ENCODE measurements at places on chromosomes 12 and 14.

GRCh38 chr14:77844802-77845201 lies 44.9 kb downstream of the ADCK1 start:
- no peaks in the 10 kb centered on the region for H3K27me3 ChIP-seq
- DNase-seq, result no peak
- H3K27ac ChIP-seq, result no peak overlapping the region
- no peaks in the 10 kb centered on the region for H3K36me3 ChIP-seq
- H3K4me3 ChIP-seq, result no peak overlapping the region
- no peaks in the 10 kb centered on the region for H3K4me1 ChIP-seq

DNA sequence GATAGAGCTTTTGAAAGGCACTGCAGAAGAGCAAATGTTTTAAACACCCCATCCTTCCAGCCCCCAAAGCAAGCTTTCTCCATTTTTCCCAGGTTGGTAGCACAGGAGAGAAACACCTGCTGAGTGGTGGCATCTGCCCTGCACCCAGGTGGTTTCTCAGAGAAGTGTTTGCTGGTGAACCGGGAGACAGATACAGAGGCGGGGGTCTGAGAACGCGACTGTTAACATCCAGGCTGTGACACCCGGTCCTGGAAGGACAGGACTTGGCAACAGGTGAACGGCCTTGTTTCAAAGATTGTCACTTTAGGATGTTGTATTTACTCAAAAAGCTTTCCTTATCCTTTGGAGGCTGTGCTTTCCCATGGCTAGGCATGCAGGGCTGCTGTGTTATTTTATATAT lies 18.5 kb downstream of the MMAB start:
- no peak overlapping the region for H3K27ac ChIP-seq
- no peaks in the 10 kb centered on the region for H3K4me1 ChIP-seq
- H3K27me3 ChIP-seq, result peaks cover 29% of the 10 kb centered on the region
- H3K4me3 ChIP-seq, result no peak overlapping the region

DNA sequence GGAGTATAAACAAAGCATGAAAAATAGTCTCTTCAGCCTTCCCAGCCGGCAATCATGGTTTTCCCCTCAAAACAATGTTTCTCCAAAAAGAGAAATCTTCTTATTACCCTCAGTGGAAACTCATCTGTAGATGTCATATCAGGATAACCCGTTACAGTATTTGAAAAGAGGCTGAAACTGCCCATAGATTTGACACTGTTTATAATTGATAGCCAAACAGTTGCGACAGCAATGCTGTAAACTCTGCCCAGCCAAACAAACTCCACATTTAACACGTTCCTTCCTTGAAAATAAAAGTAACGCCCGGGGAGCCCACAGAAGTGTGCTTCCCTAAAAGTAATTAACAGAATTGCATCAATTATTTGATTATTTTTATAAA lies 201.3 kb upstream of the FOXN3 start:
- peaks cover 71% of the 10 kb centered on the region for H3K4me1 ChIP-seq
- H3K4me3 ChIP-seq, result peak overlapping the region; percentile 94
- H3K36me3 ChIP-seq, result peaks cover 21% of the 10 kb centered on the region
- DNase-seq, result no peak
- no peaks in the 10 kb centered on the region for H3K27me3 ChIP-seq
- H3K27ac ChIP-seq, result peak overlapping the region; percentile 98

GRCh38 chr12:42741771-42742510 lies 152.4 kb upstream of the PRICKLE1 start:
- no peak overlapping the region for H3K4me3 ChIP-seq
- no peaks in the 10 kb centered on the region for H3K36me3 ChIP-seq
- no peak overlapping the region for H3K27ac ChIP-seq
- DNase-seq, result no peak

- no peaks in the 10 kb centered on the region for H3K4me1 ChIP-seq
- H3K27me3 ChIP-seq, result no peaks in the 10 kb centered on the region
- DNase-seq, result no peak
- H3K27ac ChIP-seq, result no peak overlapping the region
- H3K36me3 ChIP-seq, result no peaks in the 10 kb centered on the region
- no peak overlapping the region for H3K4me3 ChIP-seq
These were observed 605.5 kb upstream of the USP15 start for GRCh38 chr12:61654698-61655097.

GRCh38 chr14:58944968-58945356 lies 243.5 kb upstream of the DAAM1 start:
- no peak overlapping the region for H3K27ac ChIP-seq
- DNase-seq, result no peak
- peaks cover 13% of the 10 kb centered on the region for H3K27me3 ChIP-seq
- H3K36me3 ChIP-seq, result no peaks in the 10 kb centered on the region
- H3K4me3 ChIP-seq, result no peak overlapping the region

- DNase-seq, result peak; percentile 73
- peaks cover 8% of the 10 kb centered on the region for H3K27me3 ChIP-seq
- peak overlapping the region; percentile 95 for H3K27ac ChIP-seq
- peak overlapping the region; percentile 1 for H3K4me3 ChIP-seq
- H3K4me1 ChIP-seq, result peaks cover 36% of the 10 kb centered on the region
These were observed 17.2 kb upstream of the ELK3 start for GRCh38 chr12:96177013-96177412.

DNA sequence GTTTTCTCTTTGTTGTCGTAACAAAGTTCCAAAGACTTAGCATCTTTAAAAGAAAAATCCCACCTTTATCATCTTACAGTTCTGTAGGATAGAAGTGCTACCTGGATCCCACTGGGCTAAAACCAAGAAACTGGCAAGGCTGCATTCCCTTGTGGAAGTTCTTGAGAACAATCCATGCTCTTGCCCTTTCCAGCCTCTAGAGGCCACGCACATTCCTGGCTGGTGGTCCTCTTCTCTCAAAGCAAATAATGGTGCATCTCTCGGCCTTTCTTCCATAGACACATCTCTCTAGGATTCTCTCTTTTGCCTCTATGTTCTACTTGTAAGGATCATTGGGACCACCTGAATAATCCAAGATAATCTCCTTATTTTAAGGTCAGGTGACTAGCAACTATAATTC lies 8.2 kb upstream of the PAWR start:
- no peaks in the 10 kb centered on the region for H3K4me1 ChIP-seq
- H3K36me3 ChIP-seq, result no peaks in the 10 kb centered on the region
- no peak overlapping the region for H3K27ac ChIP-seq
- peaks cover 8% of the 10 kb centered on the region for H3K27me3 ChIP-seq
- DNase-seq, result no peak
- no peak overlapping the region for H3K4me3 ChIP-seq

DNA sequence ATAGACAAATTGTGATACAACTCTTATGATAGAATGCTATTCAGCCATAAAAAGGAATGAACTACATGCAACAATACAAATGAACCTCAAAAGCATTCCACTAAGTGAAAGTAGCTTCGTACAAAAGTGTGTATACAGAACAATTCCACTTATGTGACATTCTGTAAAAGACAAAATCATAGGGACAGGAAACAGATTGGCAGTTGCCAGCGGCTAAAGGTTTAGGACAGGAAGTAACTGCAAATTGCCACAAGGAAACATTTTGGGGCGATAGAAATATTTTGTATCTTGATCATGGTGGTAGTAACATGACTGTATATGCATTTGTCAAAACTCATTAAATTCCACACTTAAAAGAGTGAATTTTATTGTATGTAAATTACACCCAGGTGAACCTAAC lies 113.4 kb downstream of the CAPZA3 start:
- no peaks in the 10 kb centered on the region for H3K36me3 ChIP-seq
- no peak overlapping the region for H3K4me3 ChIP-seq
- no peak overlapping the region for H3K27ac ChIP-seq
- no peaks in the 10 kb centered on the region for H3K27me3 ChIP-seq

DNA sequence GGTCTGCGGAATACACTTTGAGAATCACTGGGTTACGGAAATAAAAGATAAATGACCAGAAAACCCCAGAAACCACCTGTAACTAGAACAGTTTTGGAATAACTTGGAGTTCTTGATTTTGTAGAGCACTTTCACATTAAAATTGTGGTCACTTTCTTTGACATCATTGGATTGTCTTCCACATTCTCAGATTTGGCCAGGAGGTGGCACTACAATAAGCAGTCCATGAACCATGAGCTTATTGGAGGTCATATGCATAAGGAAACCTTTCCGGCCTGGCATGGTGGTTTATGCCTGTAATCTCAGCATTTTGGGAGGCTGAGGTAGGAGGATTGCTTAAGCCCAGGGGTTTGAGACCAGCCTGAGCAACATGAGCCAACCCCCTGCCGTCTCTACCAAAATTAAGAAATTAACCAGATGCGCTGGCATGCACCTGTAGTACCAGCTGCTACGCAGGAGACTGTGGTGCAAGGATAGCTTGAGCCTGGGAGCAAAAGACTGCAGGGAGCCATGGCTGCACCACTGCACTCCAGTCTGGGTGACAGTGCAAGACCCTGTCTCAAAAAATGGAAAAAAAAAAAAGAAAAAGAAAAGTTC lies 107.7 kb upstream of the CAND1 start:
- no peaks in the 10 kb centered on the region for H3K4me1 ChIP-seq
- H3K36me3 ChIP-seq, result no peaks in the 10 kb centered on the region
- no peaks in the 10 kb centered on the region for H3K27me3 ChIP-seq
- DNase-seq, result peak; percentile 60
- no peak overlapping the region for H3K27ac ChIP-seq

DNA sequence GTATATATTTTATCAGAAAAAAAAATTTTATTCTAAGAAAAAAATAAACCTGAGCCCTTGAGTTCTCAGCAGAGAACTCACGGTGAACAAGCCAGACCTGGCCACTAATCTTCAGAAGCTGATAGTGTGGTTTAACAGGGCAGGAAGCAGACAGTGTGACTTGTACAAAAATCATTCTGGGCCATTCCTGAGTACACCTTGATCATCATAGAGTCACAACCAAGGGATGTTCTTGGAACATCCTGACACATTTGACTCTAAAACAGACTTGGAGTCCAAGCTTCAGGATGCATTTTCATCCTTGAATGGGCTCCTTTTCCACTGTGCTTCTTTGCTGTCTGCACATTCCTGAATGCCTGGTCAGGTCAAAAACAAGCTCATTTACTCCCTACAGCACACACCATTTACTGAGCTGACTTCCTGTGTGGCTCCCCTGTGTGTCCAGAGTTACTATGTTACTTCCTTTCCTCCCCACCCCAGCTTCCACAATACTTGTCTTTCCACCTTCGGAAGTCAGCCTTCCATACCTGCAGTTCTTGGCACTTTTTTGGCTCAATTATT lies 112.0 kb downstream of the ANO6 start:
- H3K36me3 ChIP-seq, result peaks cover 8% of the 10 kb centered on the region
- H3K4me1 ChIP-seq, result peaks cover 5% of the 10 kb centered on the region
- H3K27me3 ChIP-seq, result no peaks in the 10 kb centered on the region
- H3K27ac ChIP-seq, result no peak overlapping the region
- DNase-seq, result no peak
- H3K4me3 ChIP-seq, result no peak overlapping the region

GRCh38 chr12:50162230-50162629 lies 4.9 kb downstream of the CERS5 start:
- peaks cover 23% of the 10 kb centered on the region for H3K36me3 ChIP-seq
- no peak overlapping the region for H3K27ac ChIP-seq
- peaks cover 26% of the 10 kb centered on the region for H3K4me1 ChIP-seq
- no peaks in the 10 kb centered on the region for H3K27me3 ChIP-seq

DNA sequence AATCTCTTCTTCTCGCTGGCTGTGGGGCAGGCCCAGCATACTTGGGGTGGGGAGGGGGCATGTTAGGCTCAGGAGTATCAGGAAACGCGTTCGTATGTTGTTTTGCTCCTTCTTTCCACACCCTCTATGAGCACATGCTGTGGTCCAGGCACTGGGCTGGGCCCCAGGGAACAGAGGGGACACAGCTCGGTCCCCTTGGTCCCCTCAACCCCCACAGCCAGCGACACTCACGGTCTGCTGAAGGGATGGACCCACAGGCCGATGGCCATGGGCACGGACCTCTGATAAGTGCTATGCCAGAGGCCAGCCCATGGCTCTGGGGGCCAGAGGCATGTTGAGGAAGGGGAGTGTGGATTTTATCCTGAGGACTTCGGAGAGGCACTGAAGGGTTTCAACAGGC lies 6.2 kb downstream of the IFI27 start:
- no peak overlapping the region for H3K4me3 ChIP-seq
- no peak overlapping the region for H3K27ac ChIP-seq
- H3K36me3 ChIP-seq, result no peaks in the 10 kb centered on the region
- H3K4me1 ChIP-seq, result peaks cover 11% of the 10 kb centered on the region
- H3K27me3 ChIP-seq, result peaks cover 70% of the 10 kb centered on the region

DNA sequence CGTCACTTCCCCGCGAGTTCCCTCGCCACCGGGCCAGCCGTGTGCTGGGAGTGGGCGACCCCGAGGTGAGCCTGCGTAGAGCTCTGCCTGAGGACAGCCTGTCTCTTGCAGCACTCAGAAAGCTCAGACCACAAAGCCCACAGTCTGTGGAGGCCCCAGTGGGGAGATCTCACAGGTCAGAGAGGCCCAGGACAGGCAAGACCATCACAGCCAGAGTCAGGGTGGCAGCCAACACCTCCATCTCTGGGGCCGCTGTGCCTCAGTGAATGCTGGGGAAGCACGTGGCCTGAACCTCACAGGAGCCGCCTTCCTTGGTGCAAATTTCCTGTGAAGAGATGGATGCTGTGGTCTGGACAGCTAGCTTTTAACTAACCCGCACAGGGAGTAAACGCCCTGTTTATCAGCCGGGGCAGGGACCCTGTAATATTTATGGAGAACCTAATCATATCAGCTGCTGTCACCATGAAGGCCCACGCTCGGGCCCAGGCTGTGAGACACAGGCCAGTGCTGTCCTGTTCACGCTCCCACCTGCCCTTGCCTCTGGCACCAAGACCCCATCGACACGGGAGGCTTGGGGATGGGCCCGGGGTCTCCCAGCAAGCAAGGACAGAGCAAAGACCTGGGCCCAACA lies 56.9 kb downstream of the CDC42BPB start:
- H3K27me3 ChIP-seq, result no peaks in the 10 kb centered on the region
- no peaks in the 10 kb centered on the region for H3K4me1 ChIP-seq
- H3K27ac ChIP-seq, result no peak overlapping the region
- H3K36me3 ChIP-seq, result no peaks in the 10 kb centered on the region

GRCh38 chr14:96584199-96584906 lies 82.2 kb downstream of the PAPOLA start:
- peaks cover 47% of the 10 kb centered on the region for H3K27me3 ChIP-seq
- DNase-seq, result peak; percentile 50
- H3K4me1 ChIP-seq, result no peaks in the 10 kb centered on the region

- no peaks in the 10 kb centered on the region for H3K36me3 ChIP-seq
- no peak overlapping the region for H3K4me3 ChIP-seq
- no peak for DNase-seq
- H3K27ac ChIP-seq, result peak overlapping the region; percentile 58
- peaks cover under 1% of the 10 kb centered on the region for H3K4me1 ChIP-seq
- peaks cover 12% of the 10 kb centered on the region for H3K27me3 ChIP-seq
These were observed 68.8 kb downstream of the LLPH start for GRCh38 chr12:66061557-66062289.

GRCh38 chr12:91772411-91772810 lies 373.2 kb downstream of the BTG1 start:
- no peaks in the 10 kb centered on the region for H3K36me3 ChIP-seq
- H3K27ac ChIP-seq, result no peak overlapping the region
- DNase-seq, result no peak
- H3K4me1 ChIP-seq, result peaks cover 17% of the 10 kb centered on the region

- no peaks in the 10 kb centered on the region for H3K36me3 ChIP-seq
- H3K4me3 ChIP-seq, result no peak overlapping the region
- H3K27me3 ChIP-seq, result no peaks in the 10 kb centered on the region
- no peaks in the 10 kb centered on the region for H3K4me1 ChIP-seq
- H3K27ac ChIP-seq, result no peak overlapping the region
These were observed 105.0 kb downstream of the SLC35F4 start for GRCh38 chr14:57760896-57761295.

- H3K27me3 ChIP-seq, result peaks cover 5% of the 10 kb centered on the region
- no peak for DNase-seq
- H3K4me1 ChIP-seq, result no peaks in the 10 kb centered on the region
- H3K27ac ChIP-seq, result no peak overlapping the region
- H3K4me3 ChIP-seq, result no peak overlapping the region
These were observed 120.5 kb downstream of the PHETA1 start for GRCh38 chr12:111248236-111249017.

- no peaks in the 10 kb centered on the region for H3K4me1 ChIP-seq
- peaks cover 18% of the 10 kb centered on the region for H3K27me3 ChIP-seq
- no peak overlapping the region for H3K27ac ChIP-seq
- DNase-seq, result peak; percentile 82
- no peaks in the 10 kb centered on the region for H3K36me3 ChIP-seq
These were observed 26.8 kb downstream of the TMEM63C start for GRCh38 chr14:77208291-77208978.
